EL (cell line): ENCODE measurements at places on chromosomes 12 and 14.
A peak's percentile ranks its signal among the peaks of the same experiment; 100 is the strongest.

GRCh38 chr14:99427632-99428300, 52.9 kb downstream of the SETD3 start:
- DNase-seq = peak; percentile 92

- DNase-seq = no peak
Observed at GRCh38 chr12:79850610-79851299, 84.1 kb downstream of the PPP1R12A start.

GRCh38 chr14:70714055-70714550, 72.4 kb downstream of the TTC9 start:
- peak; percentile 67 for DNase-seq

- peak; percentile 73 for DNase-seq
Observed at GRCh38 chr12:131827961-131828534, at the start of gene MMP17. MMP17 (plus strand) TSS chr12:131828393; CDS start chr12:131828495, 102 bp downstream.

DNA sequence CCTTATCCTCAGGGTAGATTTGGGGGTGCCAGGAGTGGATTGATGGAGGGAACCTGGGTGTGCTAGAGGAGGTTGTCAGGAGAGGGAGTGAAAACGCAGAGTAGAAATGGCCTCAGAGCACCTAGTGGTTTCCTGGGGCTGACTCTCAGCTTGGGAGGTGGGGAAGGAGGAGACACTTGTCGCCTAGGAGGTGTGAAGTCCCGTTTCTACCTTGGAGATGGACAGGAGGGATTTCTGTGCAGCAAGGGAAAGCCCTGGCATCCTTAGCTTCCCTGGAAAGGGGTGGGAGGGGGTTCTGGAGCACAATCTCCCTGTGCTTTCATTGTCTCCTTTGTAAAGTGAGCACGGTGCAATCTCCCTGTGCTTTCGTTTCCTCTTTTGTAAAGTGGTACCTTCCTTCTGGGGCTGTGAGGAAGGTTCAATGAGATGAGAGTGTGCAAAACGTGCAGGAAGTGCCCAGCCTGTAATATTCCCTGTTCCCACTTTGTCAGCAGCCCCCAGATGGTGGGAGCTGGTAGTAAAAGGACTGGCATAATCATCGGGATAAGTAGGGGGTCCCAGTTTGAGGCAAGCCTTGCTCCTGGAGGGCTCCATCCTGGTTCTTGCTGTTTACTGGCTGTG, 1.6 kb downstream of the OAS3 start:
- DNase-seq = peak; percentile 35

- no peak for DNase-seq
Observed at GRCh38 chr12:71967211-71967610, 28.6 kb downstream of the TPH2 start.
